Left kidney (tissue), 8 donors: ENCODE measurements at places on chromosomes 5 and 9. TPM values are rescaled to one million over a fixed set of nuclear protein-coding genes. Genes with fewer than 3 reads are reported as not detected.

DNA sequence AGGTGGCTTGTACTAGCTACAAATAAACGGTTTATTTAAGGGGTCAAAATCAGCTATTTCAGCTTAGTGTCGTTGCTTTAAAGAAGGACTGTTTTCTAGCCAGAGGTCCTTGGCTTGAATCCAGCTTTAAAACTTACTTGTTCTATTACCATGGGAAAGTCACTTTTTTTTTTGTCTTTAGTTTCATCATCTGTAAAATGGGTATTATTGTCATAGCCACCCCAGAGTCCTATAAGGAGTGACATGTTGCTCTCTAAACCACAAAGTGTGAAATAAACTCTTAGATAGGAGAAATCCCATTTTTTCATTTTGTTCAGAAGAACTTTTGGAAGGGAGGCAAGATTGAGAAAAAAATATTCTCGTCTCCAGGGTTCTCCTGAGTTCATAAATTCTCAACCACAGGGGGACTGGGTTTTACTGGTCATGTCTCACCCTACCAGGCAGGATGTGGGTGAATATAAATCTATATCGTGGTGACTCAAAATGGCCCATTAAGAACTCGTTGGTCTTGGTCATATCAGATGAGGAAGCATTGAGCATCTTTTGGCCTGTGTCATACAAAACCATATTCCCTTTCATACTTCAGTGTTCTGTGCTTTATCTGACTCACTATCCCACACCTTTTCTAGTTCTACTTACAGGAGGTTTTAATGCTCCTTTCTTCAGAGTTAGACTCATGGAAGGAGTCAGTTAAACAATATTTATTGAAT, 202.7 kb upstream of the NR3C1 start:
- DNase-seq, result no peak

- DNase-seq, result no peak
Observed at GRCh38 chr5:137627706-137628105, 108.2 kb downstream of the KLHL3 start.

GRCh38 chr9:106962122-106962521, 99.2 kb downstream of the ZNF462 start:
- no peak for DNase-seq

DNA sequence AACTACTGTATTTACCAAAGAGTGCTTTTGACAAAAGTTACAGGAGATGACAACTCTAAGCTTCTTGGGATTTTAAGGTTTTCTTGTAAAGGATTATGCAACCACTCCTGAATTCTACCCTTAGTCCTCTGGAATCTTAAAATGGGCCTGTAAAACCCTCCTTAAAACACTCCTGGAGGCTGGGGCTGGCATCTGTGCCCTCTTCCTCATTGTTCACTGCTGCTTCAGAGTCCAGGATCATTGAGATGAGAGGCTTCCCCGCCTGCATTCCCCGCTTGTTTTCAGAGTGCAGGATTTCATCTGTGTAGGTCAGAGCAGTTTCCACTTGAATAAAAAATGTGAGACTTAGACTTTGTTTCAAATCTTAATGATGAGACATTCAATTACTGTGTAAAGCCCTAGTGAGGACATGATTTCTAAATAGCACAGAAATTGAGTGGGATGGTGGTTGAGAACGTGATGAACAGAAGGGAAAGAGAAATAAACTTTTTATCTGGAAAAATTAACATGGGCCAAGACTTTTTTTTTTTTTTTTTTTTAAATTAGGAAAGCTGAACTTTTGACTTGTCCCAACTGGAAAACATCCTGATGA, 40.4 kb downstream of the PCSK5 start:
- DNase-seq, result no peak

GRCh38 chr9:85016384-85017006, 347.0 kb downstream of the NTRK2 start:
- peak; percentile 55 for DNase-seq

DNA sequence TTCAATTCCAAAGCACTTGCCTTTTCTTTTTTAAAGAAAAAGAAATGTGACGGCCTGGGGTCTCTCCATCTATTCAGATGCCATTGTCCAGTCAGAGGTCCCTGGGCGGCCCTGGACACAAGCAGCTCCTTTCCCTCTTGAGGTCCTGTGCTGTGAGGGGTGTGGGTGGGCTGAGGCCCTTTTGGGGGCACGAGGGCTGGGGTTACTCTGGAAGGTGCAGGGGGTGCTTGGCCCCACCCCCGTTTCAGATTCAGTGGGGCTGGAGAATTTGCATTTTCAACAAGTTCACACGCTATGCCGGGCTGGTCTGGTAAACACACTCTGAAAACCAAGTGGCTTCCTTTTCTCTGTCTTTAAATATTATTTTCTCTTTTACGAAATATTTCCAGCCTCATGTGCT, 91.4 kb upstream of the PHYKPL start:
- DNase-seq, result no peak

- DNase-seq, result peak; percentile 68
Observed at GRCh38 chr5:14153932-14154731, 11.0 kb downstream of the TRIO start.

GRCh38 chr9:109424618-109425017, 73.5 kb downstream of the PTPN3 start:
- no peak for DNase-seq

GRCh38 chr9:68998385-68998784, 15.5 kb downstream of the PRKACG start:
- no peak for DNase-seq

GRCh38 chr5:72040513-72040912, 66.8 kb upstream of the MAP1B start:
- DNase-seq, result no peak

DNA sequence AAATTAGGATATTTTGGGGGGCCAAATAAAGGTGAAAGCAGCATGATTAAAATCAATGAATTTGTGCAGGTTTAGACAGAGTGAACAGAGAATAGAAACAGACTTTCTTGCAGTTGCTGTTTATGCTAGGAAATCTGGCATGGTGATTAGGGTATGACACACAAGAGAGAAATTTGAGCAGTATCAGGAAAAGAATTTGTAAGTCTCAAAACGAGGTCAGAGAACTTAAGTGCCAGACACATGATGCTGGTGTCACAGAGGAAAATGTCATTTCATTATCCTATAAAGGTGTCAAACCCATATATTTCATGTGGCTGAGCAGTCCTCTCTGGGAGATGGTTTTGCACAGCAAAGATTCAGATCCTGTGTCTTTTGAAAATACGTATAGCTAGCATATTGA, 15.7 kb downstream of the LVRN start:
- DNase-seq, result no peak

GRCh38 chr5:60540856-60541805, 158.8 kb downstream of the DEPDC1B start:
- no peak for DNase-seq

DNA sequence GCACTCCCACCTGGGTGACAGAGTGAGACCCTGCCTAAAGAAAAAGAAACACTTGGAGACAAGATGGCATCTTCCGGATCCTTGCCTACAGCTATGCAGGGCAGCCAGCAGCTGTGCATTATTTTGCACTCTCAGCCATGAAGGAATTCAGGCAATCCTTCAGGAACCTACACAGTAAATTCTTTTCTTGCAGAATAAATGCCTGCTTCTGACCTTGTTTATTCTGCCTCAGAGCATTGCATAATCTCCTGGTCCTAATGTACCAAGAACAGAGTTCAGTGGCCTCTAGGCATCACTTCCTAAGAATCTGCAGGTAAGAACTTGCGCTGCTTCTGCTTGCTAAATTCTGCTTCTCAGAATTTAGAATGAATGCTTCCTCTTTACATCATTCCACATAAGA, 16.8 kb downstream of the GLDC start:
- DNase-seq, result no peak

- no peak for DNase-seq
Observed at GRCh38 chr5:147287110-147287509, 52.3 kb downstream of the STK32A start.

GRCh38 chr5:107519900-107520354, 150.8 kb downstream of the EFNA5 start:
- DNase-seq, result peak; percentile 63

- DNase-seq, result no peak
Observed at GRCh38 chr5:174692381-174692780, 32.0 kb upstream of the MSX2 start.

GRCh38 chr5:54895816-54896341, 89.5 kb downstream of the ESM1 start:
- no peak for DNase-seq

DNA sequence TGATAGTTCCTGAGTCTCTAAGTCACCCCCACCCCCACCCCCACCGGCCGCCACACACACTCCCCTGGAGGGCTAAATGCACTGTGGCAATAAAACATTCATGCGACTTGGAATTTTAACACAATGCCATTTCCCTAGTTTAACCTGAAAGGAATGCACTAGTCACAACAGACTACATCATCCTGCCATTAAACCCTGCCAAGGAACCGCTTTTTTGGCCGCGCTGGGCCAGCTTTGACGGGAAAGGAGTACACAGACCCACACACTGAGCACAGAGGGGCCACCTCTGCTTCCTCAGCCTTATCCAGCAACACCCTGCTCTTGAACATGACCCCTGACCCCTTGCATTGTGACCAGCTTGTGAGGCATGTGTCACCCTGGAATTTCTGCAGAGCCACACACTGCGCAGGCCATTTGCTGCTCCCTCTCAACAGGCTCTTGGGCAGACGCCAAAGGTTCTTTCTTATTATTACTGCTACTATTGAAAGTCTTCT, 165.3 kb downstream of the BNC2 start:
- peak; percentile 59 for DNase-seq

DNA sequence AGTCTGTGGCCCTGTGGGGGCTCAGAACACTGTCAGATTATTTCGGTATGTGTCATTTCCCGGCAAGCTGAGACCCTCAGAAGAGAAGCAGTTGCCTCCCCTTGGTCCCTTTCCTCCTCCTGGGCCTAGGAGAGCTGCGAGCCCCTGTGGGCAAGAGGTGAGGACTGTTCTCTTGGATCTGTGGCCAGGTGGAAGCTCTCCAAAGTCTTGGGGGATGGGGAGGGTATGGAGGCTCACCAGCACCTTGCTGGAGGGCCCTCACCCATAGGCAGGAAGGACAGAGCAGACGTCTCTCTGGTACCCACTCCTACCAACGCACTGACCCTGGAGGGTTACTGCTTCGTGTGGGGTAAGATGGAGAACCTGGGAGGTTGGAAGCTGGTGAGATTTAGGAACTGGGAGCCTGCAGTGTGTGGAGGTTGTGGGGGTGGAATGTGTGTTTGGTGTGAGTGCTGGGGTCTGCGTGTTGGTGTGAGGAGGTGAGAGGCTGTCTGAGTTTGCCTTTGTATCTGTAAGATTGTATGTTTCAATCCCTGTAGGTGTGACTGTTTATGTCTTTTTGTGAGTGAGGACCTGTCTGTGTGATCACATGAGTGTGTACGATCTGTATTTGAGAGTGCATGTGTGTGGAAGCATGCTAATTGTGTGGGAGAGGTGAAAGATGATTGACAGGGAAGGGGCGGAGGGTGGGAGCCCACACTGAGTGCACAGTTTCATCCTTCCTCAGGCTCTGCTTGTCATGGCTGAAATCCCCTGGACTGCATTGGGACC, 52.4 kb upstream of the PSD2 start:
- DNase-seq, result no peak

DNA sequence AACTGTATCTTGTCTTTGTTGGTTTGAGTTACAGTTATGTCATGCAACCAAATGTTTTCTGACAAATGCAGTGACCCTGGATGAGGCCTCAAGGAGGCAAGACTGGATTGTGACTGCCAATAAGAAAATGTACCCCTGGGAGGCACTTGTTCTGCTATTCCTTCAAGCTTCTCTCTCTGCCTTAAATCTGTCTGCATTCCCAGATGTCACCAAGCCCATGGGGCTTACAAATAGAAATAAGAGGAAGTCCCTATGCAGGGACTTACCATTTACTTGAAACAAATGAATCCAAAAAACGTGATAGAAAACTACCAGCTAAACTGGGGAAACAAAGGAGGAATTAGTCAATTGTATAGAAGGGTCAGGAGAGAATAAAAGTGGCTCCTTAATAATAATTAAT, 8.2 kb upstream of the PARP8 start:
- no peak for DNase-seq

DNA sequence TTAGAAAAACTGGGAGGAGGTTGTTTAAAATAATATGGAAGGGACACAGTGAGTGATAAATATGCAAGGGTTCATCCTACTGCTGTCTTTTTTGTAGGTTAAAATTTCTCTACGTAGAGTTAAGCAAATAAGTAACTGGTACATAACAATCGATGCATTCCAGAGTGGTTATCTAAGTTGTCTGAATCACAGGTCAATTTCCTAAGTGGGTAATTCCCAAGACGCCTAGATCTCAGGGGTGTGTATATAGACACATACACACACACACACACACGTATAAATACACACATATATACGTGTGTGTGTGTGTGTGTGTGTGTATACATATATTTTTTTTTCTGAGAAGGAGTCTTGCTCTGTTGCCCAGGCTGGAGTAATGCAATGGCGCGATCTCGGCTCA, 22.3 kb downstream of the CAAP1 start:
- DNase-seq, result no peak

GRCh38 chr5:87154191-87154590, 113.5 kb upstream of the RASA1 start:
- no peak for DNase-seq

The IRGM gene
- polyA plus RNA-seq, result 1.5 TPM

The CRB2 gene
- polyA plus RNA-seq, result 20.3 TPM

The SHOC1 gene
- polyA plus RNA-seq, result 1.5 TPM

The FREM1 gene
- 206 TPM for polyA plus RNA-seq

The DENND1A gene
- polyA plus RNA-seq, result 24.5 TPM

The RNF183 gene
- polyA plus RNA-seq, result 5.1 TPM

The PCA3 gene
- polyA plus RNA-seq, result 0.96 TPM

The FRRS1L gene
- 2.3 TPM for polyA plus RNA-seq

The PCDHB6 gene
- polyA plus RNA-seq, result 3.5 TPM

The ACOT12 gene
- polyA plus RNA-seq, result 1.2 TPM

The FGD3 gene
- polyA plus RNA-seq, result 6.5 TPM

The BTNL8 gene
- polyA plus RNA-seq, result 0.65 TPM
